ENCODE measurements at places on chromosomes 7 and 10. TPM values are rescaled to one million over a fixed set of nuclear protein-coding genes. Genes with fewer than 3 reads are reported as not detected.

Gene PON1
- not detected for total RNA-seq

Gene LRWD1
- 22.9 TPM for total RNA-seq

Gene ATRNL1
- not detected for total RNA-seq

Gene GOLGA7B
- total RNA-seq = 1.8 TPM

Gene UPK3BL1
- total RNA-seq = 28.8 TPM

Gene IKZF1
- 290 TPM for total RNA-seq

Gene CTAGE4
- total RNA-seq = 1.7 TPM

Gene C10orf88
- total RNA-seq = 12.7 TPM

Gene ABI1
- total RNA-seq = 42.1 TPM

Gene RTKN2
- 0.98 TPM for total RNA-seq

Gene OR2A25
- total RNA-seq = not detected

Gene IGFBP3
- total RNA-seq = 1.7 TPM

Gene OR6V1
- not detected for total RNA-seq

Gene SH2D4B
- total RNA-seq = 0.25 TPM

Gene RPEL1
- not detected for total RNA-seq

Gene CHCHD2
- total RNA-seq = 419 TPM

Gene PKD1L1
- total RNA-seq = 0.28 TPM

Gene LIPK
- total RNA-seq = not detected

Gene DOCK4
- total RNA-seq = 3.3 TPM

Gene TACC2
- total RNA-seq = not detected

Gene SVOPL
- not detected for total RNA-seq

Gene C10orf62
- not detected for total RNA-seq

Gene CTNNA3
- not detected for total RNA-seq

Gene SHTN1
- not detected for total RNA-seq

Gene PRF1
- 1,157 TPM for total RNA-seq

Gene AGR3
- not detected for total RNA-seq

Gene GSAP
- total RNA-seq = 18.0 TPM

Gene CFTR
- total RNA-seq = not detected

All from natural killer cell treated with Interleukin-12 subunit alpha and Interleukin-12 subunit beta and Interleukin-15 and Interleukin-18, amount 100 ng/mL, for 72 hours (primary cell).